ENCODE measurements at places on chromosomes 1 and 21.

GRCh38 chr21:43782431-43783097, 6.5 kb upstream of the CSTB start:
- no peaks in the 10 kb centered on the region for H3K4me1 ChIP-seq
- no peak overlapping the region for H3K4me3 ChIP-seq
- H3K27ac ChIP-seq, result no peak overlapping the region
- no peaks in the 10 kb centered on the region for H3K27me3 ChIP-seq
- DNase-seq, result no peak

DNA sequence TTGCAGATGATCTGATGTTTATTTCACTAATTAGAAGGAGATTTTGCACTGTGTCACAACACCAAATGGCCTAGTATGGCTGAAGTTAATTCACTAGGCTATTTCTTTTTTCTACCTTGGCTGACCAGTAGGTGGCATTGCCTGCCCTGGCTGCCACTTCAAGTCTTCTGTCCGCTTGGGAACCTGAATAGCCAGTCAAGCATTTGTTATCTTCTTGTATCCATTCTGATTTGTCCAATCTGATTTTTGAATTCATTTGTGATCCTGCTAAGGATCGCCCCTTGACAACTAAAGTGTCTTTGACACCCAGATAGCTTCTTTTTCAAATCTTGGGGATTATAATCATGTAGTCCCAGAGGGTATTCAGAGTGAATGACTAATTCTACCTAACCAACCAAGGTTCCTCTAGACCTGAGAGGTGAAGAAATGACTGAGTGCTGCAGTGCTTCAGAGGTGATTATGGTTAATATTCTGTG, 99.4 kb downstream of the GIPC2 start:
- DNase-seq, result no peak
- H3K4me3 ChIP-seq, result no peak overlapping the region
- H3K36me3 ChIP-seq, result no peaks in the 10 kb centered on the region
- no peak overlapping the region for H3K27ac ChIP-seq
- H3K4me1 ChIP-seq, result no peaks in the 10 kb centered on the region

DNA sequence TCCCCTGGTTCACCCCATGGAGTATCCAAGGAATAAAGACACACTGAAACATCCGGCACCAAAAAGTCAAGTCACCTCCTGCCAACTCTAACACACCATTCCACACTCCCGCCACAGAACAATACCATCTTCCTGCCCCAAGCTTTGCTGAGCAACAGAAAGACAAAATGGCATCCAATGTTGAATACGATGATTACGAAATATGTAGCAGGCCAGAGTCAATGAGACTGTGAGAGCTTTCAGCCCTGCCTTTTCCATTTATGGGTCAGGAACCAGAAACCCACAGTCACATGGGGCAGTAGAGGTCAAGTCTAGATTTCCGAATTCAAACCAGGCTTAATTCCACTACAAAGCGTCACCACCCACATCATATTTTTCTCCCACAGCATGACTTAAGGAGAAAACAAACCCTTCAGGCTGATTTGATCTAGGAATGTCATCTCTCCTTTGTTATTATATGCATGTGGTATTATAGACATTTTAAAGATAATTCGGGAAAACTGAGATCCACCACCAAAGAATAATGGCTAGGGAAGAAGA, 249.8 kb downstream of the SETD4 start:
- no peaks in the 10 kb centered on the region for H3K27me3 ChIP-seq
- H3K4me1 ChIP-seq, result no peaks in the 10 kb centered on the region
- H3K36me3 ChIP-seq, result no peaks in the 10 kb centered on the region
- no peak overlapping the region for H3K4me3 ChIP-seq

DNA sequence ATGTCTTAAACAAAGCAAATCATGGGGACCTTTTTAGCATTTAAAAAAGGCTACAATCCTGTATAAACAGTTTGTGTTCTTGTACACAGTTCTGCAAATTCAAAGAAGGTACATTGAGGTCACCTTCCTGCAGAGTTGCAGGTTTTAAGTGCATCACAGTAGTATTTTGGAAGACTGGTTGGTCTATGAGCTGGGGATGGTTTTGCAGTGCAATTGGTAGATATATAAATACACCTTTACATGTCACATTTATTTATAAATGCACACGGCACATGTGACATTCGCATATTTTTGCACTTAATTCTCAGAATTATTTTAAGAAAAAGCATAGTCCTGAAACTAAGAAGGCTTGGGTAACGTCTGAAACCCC, 599 bp upstream of the ITPKB start:
- DNase-seq, result no peak
- no peak overlapping the region for H3K4me3 ChIP-seq
- peaks cover 3% of the 10 kb centered on the region for H3K27me3 ChIP-seq
- H3K4me1 ChIP-seq, result peaks cover 6% of the 10 kb centered on the region
- H3K36me3 ChIP-seq, result no peaks in the 10 kb centered on the region
- H3K27ac ChIP-seq, result no peak overlapping the region

DNA sequence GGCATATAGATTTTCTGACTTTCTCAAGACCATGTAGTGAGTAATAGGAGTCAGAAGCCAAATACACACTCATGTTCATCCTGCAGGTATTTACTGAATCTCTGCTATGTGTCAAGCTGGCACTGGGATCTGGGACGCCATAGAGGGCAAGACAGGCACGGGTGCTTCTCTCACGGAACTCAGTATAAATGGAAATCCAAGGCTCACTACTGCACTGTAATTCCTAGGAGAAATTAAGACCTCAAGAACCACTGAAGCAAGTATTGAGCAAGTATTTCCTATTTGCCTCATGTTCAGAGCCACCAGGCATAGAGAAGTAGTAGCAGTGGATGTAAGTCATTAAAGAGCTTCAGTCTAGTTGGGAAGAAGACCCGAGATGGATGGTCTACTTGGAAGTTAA, 38.9 kb downstream of the EIF2D start:
- DNase-seq, result no peak
- no peak overlapping the region for H3K4me3 ChIP-seq
- H3K4me1 ChIP-seq, result no peaks in the 10 kb centered on the region
- H3K27ac ChIP-seq, result no peak overlapping the region
- H3K36me3 ChIP-seq, result no peaks in the 10 kb centered on the region

GRCh38 chr1:88466899-88467580, 217.0 kb upstream of the PKN2 start:
- 0 out of 2 replicates have a peak, but pooled peaks cover 2% of the 10 kb centered on the region for H3K4me1 ChIP-seq
- no peak overlapping the region for H3K4me3 ChIP-seq
- no peaks in the 10 kb centered on the region for H3K27me3 ChIP-seq
- no peak overlapping the region for H3K27ac ChIP-seq

DNA sequence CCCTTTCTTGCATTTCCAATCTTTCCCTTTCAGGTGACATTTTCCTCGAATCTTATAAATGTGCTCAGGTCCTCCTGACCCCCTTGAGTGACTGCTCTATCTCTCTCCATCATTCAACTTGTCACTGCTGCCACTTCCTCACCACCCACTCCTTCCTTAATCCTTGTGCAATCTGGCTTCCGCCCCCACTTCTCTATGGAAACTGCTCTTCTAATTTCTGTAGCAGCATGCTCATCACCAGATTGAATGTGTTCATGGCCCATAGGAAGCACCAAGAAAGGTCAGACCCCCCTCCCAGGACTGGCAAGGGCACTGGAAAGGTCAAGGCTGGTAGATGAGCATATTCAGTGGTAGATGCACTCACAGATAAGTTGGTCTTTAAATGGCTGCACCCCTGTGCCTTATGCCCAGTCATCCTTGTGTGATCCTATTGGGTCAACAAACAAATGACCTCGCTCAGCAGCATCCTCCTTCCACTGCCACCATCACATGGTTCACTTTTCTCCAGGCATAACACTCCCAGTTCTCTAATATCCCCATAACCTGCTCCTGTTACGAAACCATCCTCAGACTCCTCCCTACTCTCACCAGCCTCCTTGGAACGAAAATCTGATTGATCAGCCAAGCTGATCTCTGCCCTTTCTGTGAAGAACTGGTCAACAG, 288.5 kb upstream of the POU3F1 start:
- no peak for DNase-seq
- H3K4me1 ChIP-seq, result 0 out of 2 replicates have a peak, but pooled peaks cover 3% of the 10 kb centered on the region
- no peak overlapping the region for H3K4me3 ChIP-seq
- no peaks in the 10 kb centered on the region for H3K36me3 ChIP-seq

- DNase-seq, result no peak
- no peak overlapping the region for H3K4me3 ChIP-seq
- no peaks in the 10 kb centered on the region for H3K27me3 ChIP-seq
Observed at GRCh38 chr21:35906586-35906985, 153.7 kb downstream of the SETD4 start.

DNA sequence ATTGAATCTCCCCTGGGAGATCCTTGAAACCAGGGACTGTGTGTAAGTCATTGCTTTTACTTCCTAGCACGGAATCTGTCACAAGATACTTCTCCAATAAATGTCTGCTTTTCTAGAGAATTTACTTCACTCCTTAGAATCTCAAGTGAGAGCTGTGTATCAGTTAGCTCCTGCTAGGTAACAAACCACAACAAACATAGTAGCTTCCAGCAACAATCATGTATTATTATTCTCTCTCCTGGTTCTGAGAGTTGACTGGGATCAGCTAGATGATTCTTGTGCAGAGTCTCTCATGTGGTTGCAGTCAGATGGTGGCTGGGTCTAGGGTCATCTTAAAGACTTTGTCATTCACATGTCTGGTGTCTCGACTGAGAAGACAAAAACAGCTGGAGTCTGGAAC, 166.9 kb upstream of the UBE2U start:
- H3K4me3 ChIP-seq, result no peak overlapping the region
- H3K27me3 ChIP-seq, result no peaks in the 10 kb centered on the region
- H3K4me1 ChIP-seq, result peaks cover 10% of the 10 kb centered on the region

DNA sequence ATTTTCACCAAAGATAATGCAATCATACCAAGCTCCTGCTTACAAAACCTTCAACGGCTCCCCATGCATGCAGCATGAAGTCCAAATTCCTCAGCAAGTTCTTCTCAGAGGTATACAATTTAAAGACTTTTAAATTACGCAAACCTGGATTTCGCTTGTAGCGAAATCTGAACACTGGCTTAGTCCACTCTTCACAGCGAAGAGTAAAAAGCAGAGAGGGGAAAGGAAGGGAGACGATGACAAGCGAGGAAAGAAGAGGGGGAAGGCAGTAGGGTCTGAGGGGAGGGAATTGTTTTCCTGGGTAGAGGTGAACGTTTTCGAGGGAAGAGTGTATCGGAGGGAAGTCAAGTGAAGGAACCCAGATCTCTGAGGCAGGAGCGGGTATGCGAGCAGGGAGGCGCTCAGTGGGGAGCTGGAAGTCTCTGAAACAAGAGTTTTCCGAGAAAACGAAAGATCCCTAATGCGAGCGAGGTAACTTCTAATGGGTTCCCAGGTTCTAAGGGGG, 790 bp downstream of the TESK2 start:
- peak overlapping the region; percentile 65 for H3K4me3 ChIP-seq
- no peaks in the 10 kb centered on the region for H3K36me3 ChIP-seq
- H3K27me3 ChIP-seq, result no peaks in the 10 kb centered on the region
- H3K27ac ChIP-seq, result no peak overlapping the region
- 0 out of 2 replicates have a peak, but pooled peaks cover 1% of the 10 kb centered on the region for H3K4me1 ChIP-seq

GRCh38 chr1:237281481-237281880, 239.5 kb downstream of the RYR2 start:
- H3K27me3 ChIP-seq, result no peaks in the 10 kb centered on the region
- no peak overlapping the region for H3K4me3 ChIP-seq
- H3K36me3 ChIP-seq, result no peaks in the 10 kb centered on the region
- DNase-seq, result no peak

- no peaks in the 10 kb centered on the region for H3K4me1 ChIP-seq
- no peaks in the 10 kb centered on the region for H3K27me3 ChIP-seq
- DNase-seq, result no peak
- no peak overlapping the region for H3K4me3 ChIP-seq
- no peak overlapping the region for H3K27ac ChIP-seq
- H3K36me3 ChIP-seq, result no peaks in the 10 kb centered on the region
Observed at GRCh38 chr1:186540521-186540920, 79.6 kb upstream of the PDC start.

DNA sequence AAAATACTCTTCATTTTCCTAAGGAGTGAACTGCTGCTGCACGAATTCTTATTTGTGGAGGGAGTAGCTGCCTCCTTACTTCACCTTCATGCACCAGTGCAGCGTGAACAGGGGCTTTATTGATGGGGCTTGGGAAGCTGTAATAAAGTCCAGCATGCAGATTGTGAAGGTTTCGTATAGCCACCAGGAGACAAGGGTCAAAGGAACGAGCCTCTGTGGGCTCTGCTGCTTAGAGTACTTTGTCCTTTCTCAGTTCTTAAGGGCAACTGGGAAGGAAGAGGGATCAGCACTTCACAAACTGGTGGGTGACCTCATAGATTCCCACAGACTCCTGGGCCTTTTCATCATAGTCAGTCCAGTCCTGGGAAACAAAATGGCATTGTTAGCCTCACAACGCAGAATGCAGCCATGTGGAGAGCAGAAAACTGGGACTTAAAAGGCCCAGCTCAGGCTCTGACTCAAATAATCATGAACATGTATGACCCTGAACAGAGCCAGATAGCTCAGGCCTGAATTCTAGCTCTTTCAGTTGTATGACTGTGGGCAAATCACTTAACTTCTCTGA, 6.0 kb downstream of the CZIB start:
- H3K27ac ChIP-seq, result no peak overlapping the region
- H3K4me1 ChIP-seq, result no peaks in the 10 kb centered on the region
- no peak overlapping the region for H3K4me3 ChIP-seq
- H3K36me3 ChIP-seq, result peaks cover 8% of the 10 kb centered on the region
- DNase-seq, result no peak

GRCh38 chr1:8096105-8097011, 70.2 kb upstream of the ERRFI1 start:
- no peak overlapping the region for H3K27ac ChIP-seq
- no peaks in the 10 kb centered on the region for H3K36me3 ChIP-seq
- H3K27me3 ChIP-seq, result no peaks in the 10 kb centered on the region
- no peak overlapping the region for H3K4me3 ChIP-seq

DNA sequence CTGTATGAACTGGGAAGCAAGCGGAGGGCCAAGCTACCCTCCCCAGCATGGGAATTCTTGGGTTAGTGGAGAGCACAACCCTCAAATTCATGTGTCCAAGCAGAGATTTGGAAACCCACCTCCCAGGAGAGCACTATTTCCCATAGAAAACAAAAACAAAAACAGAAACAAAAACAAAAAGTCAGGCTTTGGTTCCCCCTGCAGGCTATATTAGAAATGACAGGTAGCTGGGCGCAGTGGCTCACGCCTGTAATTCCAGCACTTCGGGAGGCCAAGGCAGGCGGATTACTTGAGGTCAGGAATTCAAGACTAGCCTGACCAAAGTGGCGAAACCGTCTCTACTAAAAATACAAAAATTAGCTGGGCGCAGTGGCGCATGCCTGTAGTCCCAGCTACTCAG, 10.8 kb downstream of the MINDY1 start:
- H3K27me3 ChIP-seq, result no peaks in the 10 kb centered on the region
- no peak overlapping the region for H3K4me3 ChIP-seq
- H3K27ac ChIP-seq, result no peak overlapping the region

GRCh38 chr1:33161061-33161681, 20.7 kb downstream of the TRIM62 start:
- no peak for DNase-seq
- peaks cover 3% of the 10 kb centered on the region for H3K4me1 ChIP-seq
- H3K27me3 ChIP-seq, result no peaks in the 10 kb centered on the region
- H3K4me3 ChIP-seq, result no peak overlapping the region

DNA sequence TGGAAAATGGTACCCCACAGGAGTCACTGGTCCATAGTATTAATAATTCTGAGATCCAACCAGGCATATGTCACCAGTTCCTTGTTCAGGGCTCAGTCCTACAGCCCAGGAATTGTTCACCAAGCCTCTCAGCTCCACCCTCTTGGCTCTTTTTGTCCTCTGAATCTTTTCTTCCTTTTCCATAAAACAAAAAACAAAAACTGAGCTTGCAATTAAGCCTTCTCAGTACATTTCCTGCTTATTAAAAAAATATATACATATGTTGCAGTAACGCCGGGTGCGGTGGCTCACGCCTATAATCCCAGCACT, 23.4 kb upstream of the KIF1B start:
- DNase-seq, result no peak
- H3K36me3 ChIP-seq, result no peaks in the 10 kb centered on the region
- H3K27me3 ChIP-seq, result no peaks in the 10 kb centered on the region
- no peak overlapping the region for H3K4me3 ChIP-seq
- H3K4me1 ChIP-seq, result no peaks in the 10 kb centered on the region
- H3K27ac ChIP-seq, result no peak overlapping the region

Measured in iPS DF 6.9 (cell line).